Right kidney (tissue), 9 donors: ENCODE measurements at places on chromosomes 3 and 15.

DNA sequence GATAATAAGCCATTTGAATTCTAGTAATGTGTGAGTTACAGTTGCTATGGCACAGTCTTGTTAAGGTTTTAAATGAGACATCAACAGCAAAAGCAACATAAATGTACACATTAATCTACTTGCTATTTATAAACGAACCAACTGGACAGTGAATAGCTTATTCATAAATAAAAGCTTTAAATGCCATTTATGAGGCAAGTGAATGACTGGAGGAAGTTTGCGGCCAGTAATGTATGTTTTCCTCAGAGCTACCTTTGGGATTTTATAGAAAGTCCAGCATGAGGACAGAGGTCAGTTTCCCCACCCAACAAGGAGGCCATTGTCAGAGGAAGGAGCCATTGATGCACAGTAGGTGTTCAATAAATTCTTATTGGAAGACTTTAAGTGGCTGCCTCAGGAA lies 48.0 kb upstream of the PXYLP1 start:
- DNase-seq = no peak

DNA sequence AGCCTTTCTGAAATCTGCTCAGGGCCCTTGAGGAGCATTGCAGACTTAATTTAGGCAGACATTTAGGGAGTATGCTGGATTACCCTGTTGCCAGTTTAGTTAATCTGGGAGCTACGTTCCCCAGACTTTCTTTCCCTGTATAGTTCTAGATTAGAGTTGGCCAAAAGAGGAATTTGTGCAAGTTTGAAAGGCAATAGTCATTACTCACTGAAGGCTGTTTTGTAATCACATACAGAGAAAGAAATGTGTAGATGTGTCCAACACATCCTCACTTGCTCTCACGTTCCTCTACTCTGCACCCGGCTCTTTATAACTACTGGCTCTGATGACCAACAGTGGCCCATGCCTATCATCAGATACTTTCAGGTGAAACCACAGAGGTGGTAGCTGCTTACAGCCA lies 24.2 kb downstream of the MASP1 start:
- DNase-seq = no peak

GRCh38 chr3:111690242-111690641 lies 95.1 kb upstream of the ZBED2 start:
- DNase-seq = no peak

GRCh38 chr3:121520510-121520909 lies 25.3 kb downstream of the POLQ start:
- no peak for DNase-seq

GRCh38 chr15:96870580-96870979 lies 540.1 kb downstream of the NR2F2 start:
- no peak for DNase-seq

GRCh38 chr3:169629895-169630294 lies 33.6 kb downstream of the MECOM start:
- DNase-seq = no peak

DNA sequence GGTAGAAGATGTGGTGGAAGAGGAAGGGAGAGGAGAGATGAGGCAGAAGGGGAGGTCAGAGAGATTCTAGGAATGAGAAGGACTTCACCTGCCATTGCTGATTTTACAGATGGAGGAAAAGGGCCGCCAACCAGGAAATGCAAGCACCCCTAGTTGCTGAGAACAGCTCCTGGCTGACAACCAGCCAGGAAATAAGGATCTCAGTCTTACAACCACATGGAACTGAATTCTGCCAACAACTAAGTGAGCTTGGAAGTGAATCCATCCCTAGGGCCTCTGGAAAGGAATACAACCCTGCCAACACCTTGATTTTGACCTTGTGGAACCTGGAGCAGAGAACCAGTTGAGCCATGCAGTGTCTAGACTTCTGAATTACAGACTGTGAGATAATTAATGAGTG lies 86.6 kb downstream of the EDEM1 start:
- no peak for DNase-seq

DNA sequence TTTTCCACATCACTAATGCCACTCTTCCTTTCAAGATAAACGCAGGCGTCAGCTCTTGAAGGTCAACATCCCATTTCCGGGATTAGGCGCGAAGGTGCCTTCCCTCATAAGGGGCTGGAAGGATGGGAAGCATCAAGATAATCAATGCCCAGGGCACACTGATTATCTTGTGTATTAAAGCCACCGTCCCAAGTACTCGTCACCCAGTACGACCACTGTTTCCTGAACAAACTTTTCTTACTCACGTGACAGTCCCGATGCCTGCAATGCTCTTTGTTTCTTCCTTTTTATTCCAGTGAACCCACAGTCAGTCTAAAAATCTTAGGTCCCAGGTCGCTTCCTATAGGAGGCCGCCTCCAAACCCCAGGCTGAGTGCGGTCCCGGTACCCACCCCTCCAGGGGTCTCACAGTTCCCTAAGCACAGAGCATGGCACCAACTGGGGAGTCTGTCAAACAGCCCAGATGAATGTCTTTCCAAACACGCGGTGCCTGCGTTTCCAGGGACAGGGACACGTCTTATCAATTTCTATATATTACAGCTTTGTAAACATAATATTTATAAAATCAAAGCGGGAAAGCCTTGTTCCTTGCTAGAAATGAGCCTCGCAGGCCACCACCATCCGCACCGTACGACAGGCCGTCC lies 589 bp downstream of the ANAPC13 start:
- no peak for DNase-seq

DNA sequence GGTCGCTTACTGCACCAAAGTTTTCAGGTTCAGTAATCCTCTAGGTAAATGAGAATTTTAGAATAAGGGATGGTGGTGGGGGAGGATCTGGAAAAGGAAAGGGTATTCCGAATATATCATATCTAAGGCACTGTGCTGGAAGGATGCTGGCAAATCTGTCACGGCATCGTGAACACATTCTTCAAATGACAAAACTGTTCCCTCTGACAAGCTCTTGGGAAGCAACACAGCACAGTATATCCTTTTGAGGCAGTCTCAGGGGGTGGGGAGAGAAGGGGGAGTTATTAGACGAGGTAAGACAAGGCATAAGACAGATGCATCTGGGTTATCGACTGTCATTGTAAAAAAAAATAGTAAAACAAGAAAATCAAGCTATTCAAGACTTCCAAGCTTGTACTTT lies 289.6 kb upstream of the LRRN1 start:
- DNase-seq = no peak

DNA sequence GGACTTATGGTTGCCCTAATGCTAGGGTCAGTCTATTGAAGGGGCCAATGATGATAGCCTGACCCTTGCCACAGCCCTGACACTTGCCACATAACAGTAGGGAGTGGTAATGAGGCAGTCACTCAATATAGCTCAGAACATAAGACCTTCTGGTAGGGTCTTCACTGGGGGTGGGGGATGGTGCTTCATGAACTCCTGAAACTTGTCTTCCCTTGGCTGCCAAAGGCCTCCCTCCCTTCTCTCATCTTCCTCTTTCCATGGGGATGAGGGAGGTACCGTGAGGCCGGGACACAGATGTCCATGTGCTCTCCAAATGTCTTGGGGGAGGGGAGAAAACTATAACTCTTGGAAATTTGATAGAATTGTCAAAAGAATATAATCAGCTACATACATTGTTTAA lies 21.1 kb upstream of the THSD4 start:
- no peak for DNase-seq

DNA sequence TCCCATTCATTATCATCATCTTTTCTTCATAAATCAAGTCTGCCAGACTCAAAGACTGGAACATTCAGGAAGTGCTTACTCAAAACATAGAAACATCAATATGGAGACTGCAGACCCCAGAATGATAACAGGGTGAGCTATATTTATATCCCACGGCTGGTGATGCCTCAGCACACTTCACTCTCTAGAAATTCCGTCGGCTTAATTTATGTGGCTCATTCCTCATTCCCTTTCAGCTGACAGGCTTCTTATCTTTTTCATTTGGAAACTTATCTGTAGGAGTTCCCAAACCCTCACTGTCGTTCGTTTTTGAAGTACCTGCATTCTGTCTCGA lies 45.5 kb downstream of the RFTN1 start:
- DNase-seq = no peak

GRCh38 chr3:52880474-52880873 lies 16.9 kb downstream of the STIMATE start:
- DNase-seq = no peak

- DNase-seq = no peak
Observed at GRCh38 chr3:45772341-45773035, 23.8 kb downstream of the SLC6A20 start.

DNA sequence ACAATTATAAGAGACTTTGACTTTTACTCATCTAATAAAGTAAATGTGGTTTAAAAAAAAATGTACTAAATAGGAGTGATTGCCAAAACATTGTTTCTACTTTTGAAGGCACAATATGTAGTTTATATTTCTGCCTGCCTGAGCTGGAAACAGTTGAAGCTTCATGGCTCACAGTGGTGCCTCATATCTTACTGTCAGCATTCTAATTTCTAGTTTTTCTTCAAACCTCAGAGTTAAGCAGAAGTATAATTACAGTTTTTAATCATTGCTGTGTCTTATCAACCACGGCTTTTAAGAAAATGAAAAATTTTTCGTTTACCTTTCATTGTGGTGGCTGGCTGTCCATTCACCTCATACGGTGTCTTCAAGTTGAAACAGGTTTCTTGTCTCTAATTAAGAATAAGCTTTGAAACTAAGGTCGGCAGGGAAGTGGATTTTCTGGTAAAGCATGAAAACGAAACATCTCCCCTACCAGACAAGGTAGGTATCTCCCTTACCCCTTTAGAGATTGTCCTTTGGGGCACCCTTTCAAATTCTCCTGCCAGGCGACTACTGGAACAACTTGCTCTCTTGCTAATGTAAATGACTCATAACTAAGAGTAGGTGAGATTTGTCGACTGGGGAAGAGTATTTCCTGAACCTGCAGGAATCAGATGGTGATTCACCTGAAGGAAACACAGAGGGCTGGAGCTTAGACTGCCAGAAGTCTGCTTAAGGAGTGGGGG lies at the start of gene GPR87:
GPR87 (minus strand) TSS at position 554 of the 725 bp plus-strand sequence. CDS start 16,720 bp downstream, outside the sequence.
- DNase-seq = no peak

DNA sequence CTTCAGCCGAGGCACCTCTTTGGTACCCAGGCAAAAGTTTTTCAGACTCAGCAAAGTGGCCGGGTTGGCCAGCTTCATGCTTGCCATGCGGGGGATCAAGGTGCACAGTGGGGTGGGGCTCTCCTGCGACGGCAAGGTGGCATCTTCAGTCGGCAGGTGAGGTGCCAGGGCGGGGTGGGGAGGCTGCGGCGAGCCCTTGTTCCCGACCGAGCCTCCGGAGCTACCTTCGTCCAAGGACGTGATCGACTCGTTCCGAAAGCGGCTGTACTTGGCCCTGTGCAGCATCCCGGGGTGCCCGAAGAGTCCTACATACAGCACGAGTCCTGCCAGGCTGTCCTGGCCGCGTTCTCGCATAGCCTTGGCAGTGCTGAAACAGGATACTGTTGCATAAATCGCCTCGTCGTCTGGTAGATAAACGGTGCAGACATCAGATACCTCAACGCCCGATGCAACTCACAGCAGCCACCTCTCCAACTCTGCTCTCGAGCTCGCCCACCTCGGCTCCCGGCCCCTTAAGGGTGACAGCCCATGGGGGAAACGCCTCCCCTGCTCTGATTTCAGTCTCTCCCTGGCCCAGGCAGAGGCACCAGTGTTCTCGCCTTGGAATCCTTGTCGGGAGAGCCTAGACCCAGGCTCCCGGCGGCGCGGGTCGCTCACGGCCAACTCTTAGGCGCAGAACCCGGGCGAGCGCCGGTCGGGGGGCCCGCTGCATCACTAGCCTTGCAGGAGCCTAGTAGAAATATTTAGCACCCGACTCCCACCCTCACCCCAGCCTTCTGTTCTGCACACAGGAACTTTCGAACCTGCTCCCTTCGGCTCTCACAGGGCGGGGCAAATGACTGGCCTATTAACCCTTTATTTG lies 826 bp downstream of the SHC4 start:
- DNase-seq = peak; percentile 83

GRCh38 chr3:41075975-41076374 lies 123.3 kb upstream of the CTNNB1 start:
- DNase-seq = no peak

DNA sequence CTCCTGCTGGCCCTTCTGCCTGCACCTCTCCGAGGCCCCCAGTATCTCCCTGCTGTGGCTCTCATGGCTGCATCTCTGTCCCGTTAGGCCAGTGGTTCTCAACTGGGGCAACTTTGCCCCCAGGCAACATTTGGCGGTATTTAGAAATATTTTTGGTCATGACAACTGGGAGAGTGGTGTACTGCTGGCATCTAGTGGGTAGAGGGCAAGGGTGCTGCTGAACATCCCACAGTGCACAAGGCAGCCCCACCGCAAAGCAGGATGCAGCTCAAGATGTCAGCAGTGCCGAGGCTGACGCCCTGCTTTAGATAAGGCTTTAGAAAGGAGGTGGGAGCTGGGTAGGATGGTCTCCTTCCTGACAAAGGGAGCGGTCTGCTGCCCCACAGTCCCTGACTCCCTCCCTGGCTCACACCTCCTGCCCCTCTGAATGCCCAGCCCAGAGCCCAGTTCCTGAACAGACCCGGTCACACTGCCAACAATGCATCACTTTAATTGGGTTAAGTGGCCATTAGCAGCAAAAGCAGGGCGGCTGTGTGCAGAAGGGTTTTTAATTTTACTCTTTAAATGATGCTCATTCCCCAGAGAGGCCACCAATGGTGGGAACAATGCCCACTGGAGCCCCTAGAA lies 68.8 kb upstream of the TMEM115 start:
- no peak for DNase-seq

- peak; percentile 20 for DNase-seq
Observed at GRCh38 chr3:193572426-193572908, 17.8 kb upstream of the ATP13A4 start.

DNA sequence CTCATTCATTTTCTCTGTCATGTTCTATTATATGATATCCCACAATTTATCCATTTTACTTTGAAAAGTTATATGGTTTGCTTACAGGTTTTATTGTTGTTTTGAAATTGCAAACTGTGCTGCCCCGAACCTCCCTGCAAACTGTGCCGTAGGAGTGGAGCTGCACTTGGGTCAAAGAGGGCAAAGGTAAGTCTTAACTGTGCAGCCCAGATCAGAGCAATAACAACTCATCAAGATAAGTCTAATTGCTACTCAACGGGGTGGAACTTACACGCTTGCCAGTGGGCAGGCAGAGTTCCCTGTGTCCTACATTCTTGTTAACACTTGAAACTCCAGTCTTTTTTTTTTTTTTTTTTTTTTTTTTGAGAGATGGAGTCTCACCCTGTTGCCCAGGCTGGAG lies 33.2 kb downstream of the ZDHHC19 start:
- DNase-seq = no peak

- DNase-seq = peak; percentile 52
Observed at GRCh38 chr3:12944413-12944812, 103.0 kb upstream of the RPL32 start.

- DNase-seq = no peak
Observed at GRCh38 chr15:49379996-49380395, 43.0 kb upstream of the FGF7 start.

GRCh38 chr3:114122027-114122709 lies 56.7 kb downstream of the DRD3 start:
- DNase-seq = no peak

- no peak for DNase-seq
Observed at GRCh38 chr3:65472501-65472900, 566.2 kb downstream of the MAGI1 start.

DNA sequence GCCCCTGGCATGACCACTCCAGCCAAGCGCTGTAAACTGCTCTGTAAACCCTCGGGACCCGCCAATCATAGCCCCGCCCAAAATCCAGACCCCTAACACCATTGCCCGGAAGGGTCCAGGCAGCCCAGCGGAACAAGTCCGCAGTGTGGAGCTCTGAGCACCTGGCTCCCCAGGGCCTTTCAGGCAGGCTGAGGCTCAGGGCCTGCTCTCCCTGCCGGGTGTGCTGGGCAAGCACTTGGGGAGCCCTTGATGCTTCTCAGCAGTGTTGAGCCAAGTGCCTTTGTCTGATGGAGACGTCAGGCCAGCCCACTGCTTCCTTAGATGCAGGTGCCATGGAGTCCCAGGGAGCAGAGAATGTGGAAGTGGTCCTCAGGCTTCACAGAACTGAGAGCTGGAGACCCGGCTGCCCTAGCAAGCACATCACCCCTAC lies 106.2 kb downstream of the TLE3 start:
- DNase-seq = no peak
